ENCODE measurements at places on chromosomes 5 and 9.

- DNase-seq = peak; percentile 80
These were observed 1.7 kb downstream of the FKBP15 start for GRCh38 chr9:113219186-113219936.

DNA sequence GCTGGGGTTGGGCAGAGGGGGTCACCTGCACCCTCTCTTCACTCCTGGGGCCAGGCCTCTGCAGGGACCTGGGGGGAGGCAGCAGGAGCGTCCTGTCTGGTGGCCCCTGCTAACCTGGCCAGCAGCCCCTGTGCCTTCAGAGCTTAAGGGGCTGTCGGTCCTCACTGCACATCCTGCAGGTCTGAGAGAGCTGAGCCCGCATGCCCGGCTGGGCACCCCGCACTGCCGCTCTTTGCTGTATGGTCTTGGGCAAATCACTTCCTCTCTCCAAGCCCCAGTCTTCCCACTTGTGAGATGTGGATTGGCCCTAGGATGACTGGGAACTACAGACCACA lies 7.9 kb downstream of the FLT4 start:
- no peak for DNase-seq

DNA sequence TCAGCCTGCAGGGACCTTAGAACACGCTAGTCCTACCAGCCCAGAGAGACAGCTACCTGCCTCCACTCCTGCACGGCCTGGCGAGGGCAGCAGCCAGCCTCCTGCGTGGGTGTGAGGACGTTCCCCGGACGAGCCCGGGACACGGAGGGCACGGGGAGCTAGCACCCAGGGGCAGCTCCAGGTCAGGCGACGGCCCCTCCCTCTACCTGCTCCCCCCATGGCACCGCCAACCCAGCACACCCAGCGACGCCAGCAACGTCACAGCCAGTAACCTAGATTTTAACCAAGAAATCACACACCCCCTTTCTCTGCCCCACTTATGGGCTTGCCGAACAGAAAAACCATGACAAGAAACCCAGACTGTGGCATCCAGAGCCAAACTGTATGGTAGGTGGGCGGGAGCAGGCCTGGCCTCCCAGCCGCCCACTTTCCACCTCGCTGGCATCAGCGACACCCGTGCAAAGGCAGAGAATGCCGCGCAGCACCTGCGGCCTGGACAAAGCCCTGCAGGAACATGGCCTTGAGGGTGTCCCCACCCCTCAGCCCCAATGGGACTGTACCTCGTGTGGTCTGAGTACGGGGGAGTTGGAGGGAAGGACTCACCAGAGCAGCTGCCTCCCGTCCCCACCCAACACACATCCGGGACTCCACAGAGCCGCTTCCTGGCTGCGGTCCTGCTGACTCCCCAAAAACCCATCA lies 47.9 kb downstream of the NACC2 start:
- no peak for DNase-seq

- DNase-seq = no peak
These were observed 158.4 kb downstream of the GABBR2 start for GRCh38 chr9:98550206-98550820.

DNA sequence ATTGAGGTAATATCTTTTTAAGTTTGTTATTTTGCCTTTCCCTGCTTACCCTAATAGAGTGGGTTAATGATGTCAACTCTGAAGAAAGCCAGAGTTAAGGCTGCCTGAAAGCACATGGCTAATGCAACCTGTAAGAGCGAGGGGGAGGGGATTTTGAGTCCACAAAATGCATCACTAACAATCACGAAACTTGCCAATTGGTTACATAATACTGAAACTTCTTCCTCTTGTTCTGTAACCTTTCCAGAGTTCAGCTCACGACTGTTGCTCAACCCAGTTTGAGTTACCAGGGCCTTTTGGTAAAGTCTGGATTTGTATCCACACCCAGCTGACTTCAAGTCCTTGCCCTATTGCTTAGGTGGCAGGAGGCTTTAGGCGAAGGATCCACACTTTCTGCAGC lies 308.8 kb downstream of the EFNA5 start:
- peak; percentile 5 for DNase-seq

DNA sequence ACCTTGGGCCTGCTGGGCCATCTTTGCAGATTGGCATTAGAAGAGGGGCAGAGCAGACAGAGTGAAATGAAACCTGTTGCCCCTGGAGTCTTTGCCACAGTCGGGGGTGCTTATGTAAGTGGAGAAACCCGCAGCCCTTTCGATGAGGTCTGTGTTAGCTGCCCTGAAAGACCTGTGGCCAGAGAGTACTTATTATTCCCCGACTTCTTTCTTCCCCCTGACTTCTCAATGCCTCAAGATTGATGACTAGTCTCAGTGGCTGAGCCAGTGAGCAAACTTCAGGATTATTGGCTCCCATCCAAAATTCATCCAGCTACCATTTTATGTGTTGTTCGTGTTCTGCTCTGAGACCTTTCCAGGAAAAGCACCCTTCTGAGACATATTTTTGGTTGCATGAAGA lies 7.6 kb downstream of the NTRK2 start:
- no peak for DNase-seq

DNA sequence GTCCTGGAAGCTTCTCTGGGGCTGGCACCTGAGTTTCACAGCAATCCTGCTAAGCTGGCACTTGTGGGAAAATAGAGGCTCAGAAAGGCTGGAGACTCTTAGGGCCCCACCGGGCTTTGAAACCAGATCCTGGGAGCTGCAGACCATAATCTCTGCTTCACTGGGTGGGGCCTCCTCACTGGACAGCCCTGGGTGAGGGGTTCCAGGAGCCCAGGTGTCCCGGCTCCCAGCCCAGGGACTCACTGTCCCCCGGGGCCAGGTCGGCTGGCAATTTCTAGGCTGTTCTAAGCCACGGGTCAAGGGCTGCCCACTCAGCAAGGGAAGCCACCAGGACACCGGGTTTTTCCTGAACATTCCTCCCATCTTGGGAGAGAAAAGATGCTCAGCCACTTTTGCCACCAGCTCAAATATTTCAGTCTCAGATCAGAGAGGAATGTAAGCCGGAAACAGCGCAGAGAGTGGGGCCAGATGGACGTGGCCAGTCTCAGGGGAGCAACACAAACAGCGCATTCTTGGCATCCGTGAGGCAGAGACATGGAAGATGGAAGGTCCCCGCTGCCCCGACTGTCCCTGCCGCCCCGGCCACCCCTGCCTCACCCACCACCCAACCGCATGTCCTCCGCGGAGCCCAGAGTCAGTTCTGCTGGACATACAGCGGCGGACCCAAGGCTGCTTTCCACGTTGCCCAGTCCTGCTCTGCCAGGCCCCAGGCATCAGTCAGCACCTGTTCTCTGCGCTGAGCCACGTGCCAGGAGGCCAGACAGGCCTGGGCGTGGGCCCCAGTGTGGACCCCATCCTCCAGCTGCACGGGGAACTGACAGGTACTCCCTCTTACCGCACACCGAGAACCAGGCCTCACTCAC lies 72.6 kb downstream of the VAV2 start:
- DNase-seq = no peak

- DNase-seq = no peak
These were observed 1467.1 kb downstream of the FOXD4L5 start for GRCh38 chr9:63817622-63818518.

- peak; percentile 95 for DNase-seq
These were observed 12.7 kb downstream of the STK10 start for GRCh38 chr5:172175263-172175719.

GRCh38 chr9:4762108-4762885 lies 21.3 kb upstream of the AK3 start:
- peak; percentile 30 for DNase-seq

DNA sequence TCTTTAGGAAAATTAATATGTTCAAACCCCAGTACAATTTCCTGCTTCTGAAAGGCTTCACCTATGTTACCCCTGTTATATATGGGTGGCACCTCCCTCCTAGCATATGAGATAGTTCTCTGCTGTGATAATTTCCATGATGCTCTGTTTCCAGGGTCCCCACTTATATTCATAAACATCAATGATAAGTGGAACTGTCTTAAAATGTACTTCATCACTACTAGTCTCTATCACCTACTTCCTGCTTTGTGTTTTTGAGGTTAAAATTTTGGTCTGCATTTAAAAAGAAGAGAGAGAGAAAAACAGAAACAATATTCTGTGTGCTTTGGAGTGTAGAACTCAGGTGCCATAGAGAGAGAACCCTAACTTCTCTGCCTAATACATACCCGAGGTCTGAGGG lies 234.7 kb downstream of the HTR1A start:
- peak; percentile 15 for DNase-seq

GRCh38 chr9:133608889-133609288 lies 300 bp downstream of the FAM163B start:
- no peak for DNase-seq

- no peak for DNase-seq
These were observed 426.3 kb upstream of the MEF2C start for GRCh38 chr5:89309268-89309667.

DNA sequence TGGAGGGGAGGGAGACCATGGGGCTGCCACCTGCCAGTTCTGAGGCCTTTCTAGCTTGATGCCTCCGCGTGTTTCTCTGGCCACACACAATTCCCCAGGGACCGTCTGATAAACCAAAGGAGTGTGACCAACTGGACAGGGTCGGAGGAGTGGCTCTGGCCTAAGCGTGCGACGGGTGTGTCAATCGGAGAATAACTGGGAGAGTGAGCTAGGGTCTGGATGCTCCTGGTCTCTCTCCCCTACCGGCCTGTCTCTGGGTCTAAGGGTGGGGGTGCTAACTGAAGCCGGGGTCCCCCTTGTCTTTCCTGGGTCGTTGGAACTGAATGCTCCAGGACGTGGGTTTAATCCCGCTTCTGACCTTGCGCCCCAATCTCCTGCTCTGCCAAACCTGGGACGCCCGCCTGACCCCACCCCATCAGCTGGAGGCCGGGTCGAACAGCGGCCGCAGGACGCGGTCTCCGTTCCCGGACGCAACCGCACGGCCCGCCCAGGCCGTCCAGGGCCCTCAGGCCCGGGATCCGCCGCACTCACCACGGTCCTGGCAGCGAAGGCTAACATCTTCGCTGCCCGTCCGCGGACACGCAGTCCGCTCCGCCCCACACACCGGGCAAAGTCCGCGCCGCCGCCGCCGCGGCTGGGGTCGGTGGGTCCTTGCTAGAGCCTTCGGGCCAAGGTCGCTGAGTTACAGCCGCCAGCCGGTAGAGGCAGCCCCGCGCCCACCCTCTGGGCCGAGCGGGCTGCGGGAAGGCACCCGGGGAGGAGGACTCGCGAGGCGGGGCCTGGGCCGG lies 447 bp downstream of the CRAT start:
- no peak for DNase-seq

- DNase-seq = peak; percentile 82
These were observed 2.0 kb upstream of the CCL27 start for GRCh38 chr9:34664281-34665066.

- DNase-seq = no peak
These were observed 737.9 kb upstream of the WWC1 start for GRCh38 chr5:167553511-167553910.

GRCh38 chr5:108772626-108773025 lies 24.9 kb downstream of the FER start:
- no peak for DNase-seq

GRCh38 chr9:99850736-99851499 lies 29.2 kb downstream of the NR4A3 start:
- no peak for DNase-seq

- DNase-seq = peak; percentile 7
These were observed 688 bp downstream of the CNTLN start for GRCh38 chr9:17135295-17136160.

GRCh38 chr5:135353952-135354721 lies 44.9 kb downstream of the MACROH2A1 start:
- no peak for DNase-seq

DNA sequence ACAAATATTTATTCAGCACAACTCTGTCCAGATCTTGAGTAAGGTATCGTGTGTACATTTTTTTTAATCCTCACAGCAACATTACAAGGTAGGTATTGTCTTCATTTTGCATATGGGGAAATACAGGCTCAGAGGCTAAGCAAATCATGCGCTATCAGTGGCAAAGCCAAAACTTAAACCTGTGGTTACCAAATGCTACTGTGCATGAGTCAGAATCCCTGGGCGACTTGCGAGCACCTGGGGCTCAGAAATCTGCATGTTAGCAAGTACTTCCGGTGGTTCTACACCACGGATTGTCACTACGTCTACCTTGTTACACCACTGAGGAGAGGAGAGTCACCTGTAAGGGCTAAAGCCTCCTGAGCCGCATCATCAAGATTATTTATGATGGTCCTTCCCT lies 21.3 kb downstream of the C5orf58 start:
- DNase-seq = no peak

GRCh38 chr5:145848854-145849253 lies 13.7 kb upstream of the PRELID2 start:
- DNase-seq = no peak

DNA sequence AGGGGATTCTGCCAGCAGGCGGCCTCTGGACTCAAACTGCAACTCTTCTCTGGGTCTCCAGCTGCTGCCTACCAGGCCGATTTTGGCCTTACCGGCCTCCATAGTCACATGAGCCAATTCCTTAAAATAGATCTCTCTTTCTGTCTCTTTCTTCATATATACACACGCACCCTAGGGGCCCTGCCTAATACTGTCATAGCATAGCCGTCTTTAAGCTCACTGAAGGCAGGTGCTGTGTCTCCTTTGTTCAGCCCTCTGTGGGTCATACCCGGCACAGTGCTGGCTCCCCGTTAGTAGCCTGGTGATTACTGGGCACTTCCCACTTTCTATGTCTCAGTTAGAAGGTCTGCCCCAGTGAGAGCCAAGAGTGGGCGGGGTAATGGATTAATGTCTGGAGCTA lies 140.9 kb downstream of the HSPA4 start:
- DNase-seq = no peak

GRCh38 chr5:33184367-33184766 lies 256.4 kb upstream of the TARS1 start:
- no peak for DNase-seq

- no peak for DNase-seq
These were observed 265.8 kb upstream of the TRPC7 start for GRCh38 chr5:136631186-136631585.

DNA sequence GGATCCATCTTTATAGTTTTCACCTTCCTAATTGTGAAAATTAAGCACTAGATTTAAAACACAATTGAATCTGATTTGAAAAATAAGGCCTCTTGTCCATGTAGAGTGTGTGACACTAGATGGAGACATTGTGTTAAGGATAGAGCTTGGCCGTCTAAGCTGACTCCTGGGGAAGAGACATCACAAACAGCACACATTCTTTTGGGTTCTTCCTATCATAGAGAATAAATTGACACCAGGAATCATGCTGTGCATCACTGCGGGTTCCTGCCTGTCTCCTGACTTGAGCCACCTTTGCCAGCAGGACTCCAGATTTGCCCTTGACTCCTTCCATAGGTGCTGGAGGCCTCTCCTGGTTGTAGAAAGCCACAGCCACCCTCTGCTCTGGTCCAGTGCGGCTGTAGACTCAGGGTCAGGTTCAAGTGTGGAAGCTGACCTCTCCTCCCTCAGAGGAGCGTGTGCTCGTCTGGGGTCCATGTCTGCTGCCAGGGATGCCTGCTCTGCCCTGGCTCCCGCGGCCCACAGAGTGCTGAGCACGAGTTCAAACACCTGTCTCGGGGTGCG lies 11.2 kb downstream of the ROPN1L start:
- DNase-seq = peak; percentile 90

All from Kasumi-1 (cell line).